ENCODE measurements at places on chromosomes 2 and 18. TPM values are rescaled to one million over a fixed set of nuclear protein-coding genes. Genes with fewer than 3 reads are reported as not detected.

The CXCR2 gene
- 0.31 TPM for total RNA-seq

The HSBP1L1 gene
- total RNA-seq, result 26.1 TPM

GRCh38 chr2:127771756-127772155, 39.2 kb downstream of the WDR33 start:
- peak; percentile 88 for DNase-seq

DNA sequence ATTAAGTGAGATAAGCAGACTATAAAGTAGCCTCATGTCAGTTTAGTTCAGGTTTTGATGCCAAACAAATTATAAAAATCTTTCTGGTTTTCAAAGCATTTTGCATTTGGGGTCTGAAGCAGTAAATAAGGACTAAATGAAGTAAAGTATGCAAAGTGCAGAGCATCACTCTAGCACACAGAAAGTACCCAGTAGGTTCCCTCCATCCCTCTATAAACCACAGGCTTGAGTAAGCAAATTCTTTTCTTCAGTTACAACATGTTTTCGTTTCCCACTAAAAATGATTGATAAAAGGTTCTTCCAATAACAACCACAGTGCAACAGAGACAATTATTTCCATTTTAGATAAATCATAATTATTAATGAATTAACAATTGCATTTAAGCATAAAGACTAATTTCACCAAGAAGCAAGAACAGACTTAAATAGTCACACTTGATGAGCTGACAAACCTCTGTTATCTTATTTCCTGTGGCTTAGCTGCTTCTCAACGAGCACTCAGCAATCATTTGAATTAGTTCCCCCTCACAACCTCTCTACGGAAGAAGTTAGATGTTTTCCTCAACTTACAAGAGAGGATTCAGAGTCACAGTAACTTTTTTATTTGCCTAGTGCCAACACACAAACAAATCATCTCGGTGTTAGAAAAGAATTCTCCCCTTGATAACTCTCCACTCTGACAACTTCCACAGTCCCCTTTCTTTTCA, 249.8 kb downstream of the NBAS start:
- no peak for DNase-seq

GRCh38 chr2:2735041-2735440, 404.0 kb upstream of the MYT1L start:
- DNase-seq, result peak; percentile 66

GRCh38 chr2:195600778-195601177, 56.2 kb upstream of the SLC39A10 start:
- no peak for DNase-seq

DNA sequence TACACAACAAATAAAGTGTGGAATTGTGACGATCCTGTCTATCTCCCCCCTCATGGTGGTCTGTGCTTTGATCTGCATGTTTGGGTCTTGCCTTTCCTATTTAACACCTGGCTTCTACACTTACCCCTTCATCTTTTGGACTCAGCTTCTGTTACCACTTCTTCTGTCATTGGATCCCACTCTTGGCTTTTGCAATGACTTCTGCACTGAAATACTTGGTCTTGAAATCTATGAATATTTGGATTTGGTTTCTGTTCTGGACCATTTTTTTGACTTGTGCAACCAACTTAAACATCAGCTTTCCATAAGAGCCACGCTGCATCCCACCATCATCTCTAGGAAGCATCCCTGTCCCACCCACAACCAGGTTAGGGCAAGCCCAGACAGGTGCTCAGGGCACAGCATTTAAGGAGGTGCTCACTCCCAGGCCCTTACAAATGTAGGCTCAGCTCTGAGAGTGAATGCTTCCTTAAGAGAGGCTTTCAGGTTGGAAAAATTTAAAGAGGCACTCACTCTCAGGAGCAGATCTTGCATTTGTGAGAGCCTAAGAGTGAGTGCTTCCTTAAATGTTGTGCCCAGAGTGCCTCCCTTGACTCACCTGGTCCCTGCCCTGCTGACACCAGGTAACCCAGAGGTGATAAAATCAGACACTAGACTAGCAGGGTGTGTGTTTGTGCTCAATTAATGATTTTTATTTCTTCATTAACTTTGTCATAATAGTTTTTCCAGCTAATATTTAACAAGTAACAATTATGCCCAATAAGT, 124.5 kb upstream of the SH3BP4 start:
- DNase-seq, result no peak

DNA sequence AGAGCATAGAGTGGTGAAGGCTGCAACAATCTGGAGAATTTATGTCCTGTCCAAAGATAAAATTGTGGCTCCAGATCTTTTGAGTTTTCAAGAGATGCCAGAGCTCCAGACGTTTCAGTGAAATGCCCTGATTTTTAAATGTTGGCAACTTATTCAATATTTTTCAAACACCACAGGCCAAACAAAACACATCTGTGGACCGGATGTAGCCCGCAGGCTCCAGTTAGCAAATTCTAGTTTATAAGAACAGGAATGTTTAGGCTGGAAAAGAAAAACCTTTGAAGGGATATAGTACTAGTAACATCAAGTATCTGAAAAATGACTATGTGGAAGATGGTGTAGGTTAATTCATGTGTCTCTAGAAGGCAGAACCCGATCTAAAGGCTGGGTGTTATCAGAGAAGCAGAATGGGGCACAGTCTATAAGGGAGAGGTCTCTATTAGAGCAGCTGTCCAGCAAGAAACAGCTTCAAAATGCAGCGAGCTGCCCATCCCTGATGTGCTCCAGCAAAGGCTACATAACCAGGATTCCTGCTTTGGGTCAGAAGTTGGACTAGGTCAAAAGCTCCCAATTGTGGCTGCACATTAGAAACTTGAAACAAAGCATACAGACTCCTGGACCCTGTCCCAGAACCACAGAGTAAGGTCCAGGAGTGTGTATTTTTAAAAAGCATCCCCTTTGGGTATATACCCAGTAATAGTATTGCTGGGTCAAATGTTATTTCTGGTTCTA, 105.9 kb downstream of the ANKRD44 start:
- DNase-seq, result no peak
